Fibroblast of skin of right quadriceps (primary cell): ENCODE measurements at places on chromosomes 4 and X.

DNA sequence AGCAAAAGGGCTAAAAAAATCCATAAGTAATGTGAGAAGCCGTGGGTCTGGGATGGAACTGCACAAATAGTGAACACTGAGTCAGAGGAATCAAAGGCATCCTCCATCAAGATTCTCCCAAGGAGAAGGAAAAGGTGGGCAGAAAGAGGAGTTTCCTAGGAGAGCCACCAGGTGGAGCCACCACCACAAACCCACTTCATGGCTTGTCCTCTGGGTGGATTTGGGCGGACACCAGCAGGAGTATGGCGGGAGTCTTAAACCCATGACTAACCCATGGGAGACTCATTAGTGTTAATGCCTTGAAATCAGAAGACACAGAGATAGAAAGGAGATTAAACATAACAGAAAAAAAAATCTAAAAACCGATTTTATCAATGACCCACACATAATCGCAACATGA, 147.7 kb downstream of the SH3KBP1 start:
- DNase-seq = peak; percentile 73

DNA sequence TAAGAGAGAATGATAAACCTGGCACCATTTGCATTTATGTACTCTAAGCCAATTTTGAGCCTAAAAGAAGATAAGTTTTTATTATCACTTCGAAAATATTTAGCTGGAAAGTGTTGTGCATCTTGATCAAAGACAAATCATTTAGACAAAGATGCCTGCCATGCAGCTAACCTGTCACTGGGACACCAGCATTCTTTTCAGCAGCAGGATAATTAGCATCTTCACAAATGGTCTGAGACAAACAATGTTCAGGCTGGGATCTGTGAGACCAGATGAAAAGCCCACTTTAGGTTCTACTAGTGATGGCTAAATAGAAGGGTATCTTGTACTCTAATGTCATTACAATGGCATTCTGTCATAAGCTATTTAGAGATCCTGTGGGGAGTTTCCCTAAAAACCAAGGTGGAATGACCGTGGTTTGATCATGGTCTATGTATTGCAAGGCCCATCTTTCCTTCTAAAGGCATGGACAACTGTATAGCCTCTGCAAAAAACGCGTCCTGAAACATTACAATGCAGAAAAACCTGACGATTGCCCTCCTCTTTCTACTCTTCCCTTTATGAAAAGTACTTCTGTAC, 7.2 kb downstream of the PRDM8 start:
- DNase-seq = no peak

DNA sequence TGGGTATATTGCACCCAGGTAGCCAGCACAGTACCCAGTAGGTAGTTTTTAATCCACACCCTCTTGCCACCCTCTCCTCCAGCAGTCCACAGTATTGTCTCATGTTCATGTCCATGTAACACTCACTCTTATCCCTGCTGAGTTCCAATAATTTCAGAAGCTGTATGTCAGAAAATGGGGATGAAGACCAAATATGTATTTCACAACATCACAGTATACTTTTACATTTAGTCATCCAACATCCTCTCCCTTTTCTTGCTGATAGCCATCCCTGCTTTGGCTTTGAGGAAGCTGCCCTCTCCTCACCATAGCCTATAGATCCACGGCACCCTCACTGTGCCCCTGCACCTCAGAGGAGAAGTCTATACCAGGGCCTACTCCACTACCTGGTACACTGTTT, 126.0 kb upstream of the LDB2 start:
- peak; percentile 51 for DNase-seq

DNA sequence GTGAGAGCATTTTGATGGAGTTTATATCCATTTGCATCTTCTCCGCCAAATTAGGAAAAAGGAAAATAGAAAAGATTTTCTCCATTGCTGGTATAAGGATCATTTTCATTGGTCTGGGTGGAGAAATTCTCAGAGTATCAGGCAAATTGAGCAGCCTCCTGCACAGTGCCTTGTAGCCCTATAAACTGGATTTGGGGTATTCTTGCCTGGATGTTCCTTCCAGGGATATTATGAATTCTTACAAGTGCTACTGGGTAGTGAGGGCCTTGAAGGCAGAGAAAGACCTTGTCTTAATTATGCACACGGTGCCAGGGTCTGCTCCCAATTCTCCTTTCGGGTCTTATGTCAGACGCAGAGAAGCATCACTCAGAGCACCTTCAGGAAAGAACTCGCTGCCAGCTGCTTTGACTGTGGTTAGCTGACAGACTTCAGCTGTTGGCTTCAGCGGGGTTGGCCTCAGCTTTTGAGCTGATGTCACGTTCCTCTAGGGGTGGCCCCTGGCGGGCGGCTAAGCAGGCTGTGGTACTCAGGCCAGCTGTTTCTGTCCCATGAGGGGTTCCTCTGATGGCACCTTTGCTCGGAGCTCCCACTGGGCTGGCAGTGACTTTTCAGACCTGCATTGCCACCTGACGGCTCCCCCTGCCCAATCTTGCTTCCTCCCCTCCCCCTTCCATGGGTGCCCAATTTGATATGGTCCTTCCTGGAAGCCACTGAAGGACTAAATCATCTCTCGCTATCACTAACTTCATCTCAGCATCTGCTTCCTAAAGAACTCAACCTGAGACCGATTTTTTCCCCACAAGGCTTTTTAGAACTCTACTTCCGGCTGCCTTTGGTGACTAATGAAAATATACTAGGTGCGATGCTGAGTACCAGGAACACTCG, 519.5 kb downstream of the BCOR start:
- peak; percentile 10 for DNase-seq

DNA sequence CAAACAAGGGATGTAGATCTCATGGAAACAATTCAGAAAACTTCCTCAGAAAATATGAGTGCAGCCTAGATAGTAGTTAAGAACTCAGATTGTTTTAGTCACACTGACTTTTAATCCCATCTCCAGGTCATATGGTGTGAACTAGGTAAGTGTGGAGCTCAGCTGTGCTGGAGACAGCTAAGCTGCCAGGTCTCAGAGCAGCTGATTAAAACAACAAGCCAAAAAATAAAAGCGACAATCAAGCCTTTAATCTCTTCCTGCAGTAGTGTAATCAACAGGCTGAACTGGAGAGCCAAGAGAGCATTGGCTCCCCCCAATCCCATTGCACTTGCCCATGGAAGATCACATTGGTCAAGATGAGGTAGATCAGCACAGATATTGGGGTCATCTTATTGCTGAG, 98.3 kb upstream of the ATOH1 start:
- no peak for DNase-seq

- peak; percentile 20 for DNase-seq
Observed at GRCh38 chrX:21723084-21723483, 34.8 kb downstream of the SMPX start.

DNA sequence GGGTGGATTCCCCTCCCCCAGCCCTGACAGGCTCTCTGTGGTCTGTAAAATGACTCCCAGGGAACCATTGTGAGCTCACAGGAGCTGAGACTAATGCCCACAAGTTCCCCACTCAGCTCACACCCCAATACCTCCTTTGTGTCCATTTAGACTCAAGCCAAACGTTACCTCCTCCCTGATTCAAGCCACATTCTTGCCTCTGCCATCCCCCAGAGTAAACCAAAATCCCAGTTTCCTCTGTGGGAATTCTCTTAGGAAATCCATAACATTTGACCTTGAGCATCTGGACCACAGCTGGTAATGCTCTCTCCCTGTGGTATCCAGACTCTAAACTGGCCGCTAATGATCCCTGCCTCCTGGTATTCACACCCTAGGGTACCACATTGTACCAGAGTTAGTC, 26.3 kb upstream of the KDM5C start:
- peak; percentile 6 for DNase-seq

- DNase-seq = no peak
Observed at GRCh38 chr4:12993923-12994322, 490.2 kb downstream of the RAB28 start.

DNA sequence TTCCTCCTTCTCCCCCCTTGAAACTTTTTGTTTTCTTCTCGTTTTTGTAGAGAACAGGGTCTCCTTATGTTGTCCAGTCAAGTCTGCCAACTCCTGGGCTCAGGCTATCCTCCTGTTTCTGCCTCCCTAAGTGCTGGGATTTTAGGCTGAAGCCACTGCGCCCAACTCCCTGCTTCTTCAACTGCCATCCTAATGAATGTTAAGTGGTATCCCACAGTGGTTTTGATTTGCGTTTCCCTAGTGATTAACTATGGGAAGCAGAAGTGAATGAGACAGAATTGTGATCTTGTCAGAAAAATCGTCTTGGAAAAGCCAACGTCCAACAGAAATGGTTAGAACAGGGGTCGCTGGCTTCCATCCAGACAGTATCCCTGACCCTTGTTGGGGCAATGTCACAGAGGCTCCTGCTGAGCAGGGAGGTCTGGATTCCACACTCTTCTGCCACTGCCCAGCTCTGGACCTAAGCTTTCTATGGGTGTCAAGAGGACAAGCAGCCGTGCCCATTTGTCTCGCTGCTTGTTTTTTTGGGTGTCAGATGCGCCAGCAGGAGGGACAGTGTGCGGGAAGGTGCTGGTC, 869 bp upstream of the ADD1 start:
- no peak for DNase-seq

DNA sequence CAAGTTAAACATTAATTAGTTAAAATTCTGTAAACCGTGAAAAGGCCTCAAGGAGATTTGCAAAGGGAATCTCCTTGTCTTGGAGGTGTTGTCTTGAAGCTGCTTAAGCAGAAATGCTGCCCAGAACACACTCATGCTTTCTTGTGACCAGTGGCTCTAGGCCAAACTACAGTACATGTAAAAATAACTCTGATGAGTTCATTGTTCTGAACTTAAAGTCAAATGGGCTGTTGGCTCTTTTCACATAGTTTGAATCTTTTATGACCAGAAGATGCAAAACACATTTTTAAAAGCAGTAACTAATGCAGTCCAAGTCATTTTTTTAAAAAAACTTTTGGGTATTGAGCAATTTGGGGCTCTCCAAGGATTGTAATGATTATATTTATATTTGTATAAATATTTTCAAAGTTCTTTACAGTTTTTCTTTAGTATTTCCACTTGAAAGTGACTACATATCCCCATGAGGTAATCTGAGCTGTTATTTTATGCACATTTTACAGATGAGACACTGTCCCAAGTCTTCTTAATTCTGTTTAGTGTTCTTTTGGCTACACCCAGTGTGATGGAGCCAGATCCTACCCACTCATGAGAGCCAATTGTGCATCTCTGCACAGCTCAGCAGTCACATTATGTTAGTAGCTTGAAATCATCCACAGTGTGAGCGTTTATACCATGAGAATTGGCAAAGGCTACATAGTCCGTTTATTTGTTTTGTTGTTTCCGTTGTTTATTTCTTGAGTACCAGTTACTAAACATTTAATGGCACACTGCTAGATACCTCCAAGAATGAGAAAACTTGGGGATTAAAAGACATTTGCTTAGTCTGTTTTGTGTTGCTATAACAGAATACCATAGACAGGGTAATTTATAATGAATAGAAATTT, 112.8 kb upstream of the ATXN3L start:
- peak; percentile 94 for DNase-seq

DNA sequence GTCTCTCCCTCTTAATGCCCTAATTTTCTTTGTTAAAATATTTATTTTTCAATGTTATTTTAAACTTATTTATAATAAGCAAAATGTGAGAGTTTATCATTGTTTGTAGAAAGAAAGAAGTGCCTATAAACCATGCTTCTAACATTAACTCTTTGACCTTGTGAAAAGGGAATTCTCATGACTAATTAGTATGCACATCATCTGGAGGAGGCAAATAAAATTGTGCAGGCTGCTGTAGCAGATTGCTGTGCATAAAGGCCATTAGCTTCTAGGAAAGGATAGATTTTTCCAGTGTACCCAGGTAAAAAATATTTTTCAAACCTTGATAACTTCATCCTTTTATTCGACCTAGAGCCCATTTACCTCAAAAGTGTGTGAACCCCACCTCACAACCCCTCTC, 84.6 kb upstream of the GUCY1A1 start:
- DNase-seq = no peak

DNA sequence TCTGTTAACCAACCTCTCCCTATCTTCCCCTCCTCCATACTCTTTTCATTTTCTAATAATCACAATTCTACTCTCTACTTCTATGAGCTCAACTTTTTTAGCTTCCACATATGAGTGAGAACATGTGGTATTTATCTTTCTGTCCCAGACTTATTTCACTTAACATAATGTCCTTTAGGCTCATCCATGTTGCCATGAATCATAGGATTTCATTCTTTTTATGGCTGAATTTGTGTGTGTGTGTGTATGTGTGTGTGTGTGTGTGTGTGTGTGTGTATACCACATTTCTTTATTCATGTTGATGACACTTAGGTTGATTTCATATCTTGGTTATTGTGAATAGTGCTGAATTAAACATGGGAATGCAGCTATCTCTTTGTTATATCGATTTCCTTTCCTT, 37.4 kb downstream of the RUFY3 start:
- peak; percentile 37 for DNase-seq

- no peak for DNase-seq
Observed at GRCh38 chr4:85993641-85994040, 366.2 kb downstream of the MAPK10 start.

GRCh38 chrX:38214551-38215531, 5.8 kb downstream of the SRPX start:
- DNase-seq = peak; percentile 94

DNA sequence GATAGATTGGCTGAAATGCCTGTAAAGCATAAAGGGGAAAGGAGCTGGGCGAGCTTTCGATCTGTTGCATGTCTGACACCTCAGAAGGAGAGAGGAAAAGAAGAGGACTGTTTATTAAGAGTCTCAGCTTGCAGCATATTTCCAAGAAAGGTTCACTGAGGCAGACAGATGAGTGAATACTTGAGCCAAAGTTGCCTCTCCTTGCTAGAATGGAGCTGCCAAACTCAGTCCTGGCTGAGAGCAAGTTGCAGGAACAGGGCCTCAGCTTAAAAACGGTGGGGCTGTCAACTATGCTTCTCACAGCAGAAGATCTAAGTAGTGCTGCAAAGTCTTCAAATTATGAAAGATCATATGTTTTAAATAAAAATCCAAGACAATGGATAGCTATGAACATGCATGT, 707.5 kb downstream of the PCDH7 start:
- no peak for DNase-seq

GRCh38 chr4:150593996-150594395, 12.0 kb downstream of the MAB21L2 start:
- peak; percentile 28 for DNase-seq

- no peak for DNase-seq
Observed at GRCh38 chr4:39865280-39865679, 112.4 kb downstream of the PDS5A start.

DNA sequence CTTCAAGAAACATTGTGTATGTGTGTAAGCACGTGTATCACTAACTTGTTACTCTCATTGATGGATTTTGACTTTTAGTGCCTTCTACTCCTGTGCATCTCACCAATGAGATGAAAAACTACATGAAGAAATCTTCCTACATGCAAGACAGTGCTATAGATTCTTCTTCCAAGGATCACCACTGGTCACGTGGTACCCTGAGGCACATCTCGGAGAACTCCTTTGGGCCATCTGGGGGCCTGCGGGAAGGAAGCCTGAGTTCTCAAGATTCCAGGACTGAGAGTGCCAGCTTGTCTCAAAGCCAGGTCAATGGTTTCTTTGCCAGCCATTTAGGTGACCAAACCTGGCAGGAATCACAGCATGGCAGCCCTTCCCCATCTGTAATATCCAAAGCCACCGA, 86.5 kb downstream of the SLC10A6 start:
- DNase-seq = no peak

- no peak for DNase-seq
Observed at GRCh38 chr4:177826973-177827372, 384.7 kb upstream of the AGA start.
